ENCODE measurements at places on chromosomes 3 and 15.

- DNase-seq: no peak
Observed at GRCh38 chr3:194622621-194623340, 10.4 kb downstream of the TMEM44 start.

GRCh38 chr3:182384221-182384620 is 409.1 kb upstream of the ATP11B start:
- DNase-seq: peak; percentile 71

DNA sequence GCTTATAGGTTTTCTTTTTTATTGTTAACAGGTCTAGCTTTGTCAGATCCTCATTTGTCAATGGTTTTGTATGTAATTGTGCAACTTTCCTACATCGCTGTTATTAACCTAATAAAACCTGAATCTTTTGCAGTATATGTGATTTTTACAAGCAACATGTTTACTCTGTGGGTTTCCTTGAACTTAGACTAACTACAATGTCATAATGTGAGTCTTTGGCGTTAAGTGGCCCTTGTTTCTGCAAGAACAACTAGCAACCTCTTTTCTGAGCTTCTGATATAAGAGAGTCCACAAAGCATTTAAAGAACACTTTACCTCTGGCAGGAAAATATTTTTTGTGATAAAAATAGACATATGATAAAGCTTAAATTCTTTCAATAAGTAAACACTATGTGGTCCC is 230.3 kb upstream of the CFAP20DC start:
- DNase-seq: no peak

DNA sequence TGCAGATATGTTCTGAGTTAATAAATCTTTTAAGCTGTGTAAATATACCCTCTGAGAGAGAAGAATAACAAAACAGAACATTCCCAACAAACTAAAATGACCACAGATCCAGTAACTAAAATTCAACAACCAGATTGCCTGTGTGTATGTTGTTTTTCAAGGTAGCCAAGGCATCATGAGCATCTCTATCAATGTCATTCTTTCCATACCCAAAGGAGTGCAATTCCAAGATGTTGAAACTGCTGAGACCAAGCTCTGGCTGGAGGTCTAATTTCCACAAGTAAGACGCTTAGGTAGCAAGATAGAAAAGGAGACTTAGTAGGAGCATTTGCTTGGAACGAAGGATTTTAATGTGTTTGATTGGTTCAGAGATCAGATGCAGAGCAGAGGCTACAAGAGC is 276.3 kb downstream of the RBMS3 start:
- no peak for DNase-seq

- no peak for DNase-seq
Observed at GRCh38 chr3:9101286-9101685, 138.0 kb upstream of the RAD18 start.

GRCh38 chr3:9617056-9617455 is 32.2 kb upstream of the MTMR14 start:
- DNase-seq: no peak

DNA sequence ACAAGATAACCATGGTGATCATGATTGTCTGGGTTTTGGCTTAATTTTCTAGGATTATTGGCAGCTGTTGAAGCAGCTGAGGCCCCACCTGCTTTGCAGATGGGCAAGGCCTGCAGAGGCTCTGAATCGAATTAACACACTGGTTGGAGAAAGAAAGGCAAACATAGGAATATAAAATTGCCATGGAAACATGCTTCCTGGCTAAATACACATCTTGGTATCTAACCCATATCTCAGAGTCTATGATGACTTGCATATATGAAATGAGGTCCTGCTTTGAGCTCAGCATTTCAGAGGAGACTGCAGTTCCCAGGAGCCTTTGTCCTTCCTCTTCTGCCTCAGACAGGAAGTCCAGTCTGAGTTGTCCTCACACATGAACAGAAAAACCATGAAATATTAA is 24.3 kb upstream of the SV2B start:
- DNase-seq: no peak

DNA sequence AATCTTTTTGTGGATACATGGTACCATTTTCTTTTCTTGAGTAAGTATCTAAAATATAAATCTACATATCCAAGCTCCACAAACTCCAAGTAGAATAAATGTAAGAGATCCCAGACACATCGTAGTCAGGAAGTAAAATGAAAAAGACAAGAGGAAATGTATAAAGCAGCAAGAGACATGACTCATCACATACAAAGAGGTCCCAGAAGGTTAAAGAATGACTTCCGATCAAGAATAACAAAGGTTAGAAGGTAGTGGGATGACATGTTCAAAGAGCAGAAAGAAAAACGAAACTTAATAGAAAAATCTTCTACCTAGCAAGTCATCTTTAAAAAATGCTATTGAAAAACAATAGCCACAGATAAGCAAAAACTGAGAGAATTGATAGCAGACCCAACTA is 705.8 kb downstream of the NR2F2 start:
- DNase-seq: no peak
